ENCODE measurements at places on chromosomes 1 and 21.

- DNase-seq: no peak
Observed at GRCh38 chr1:161943737-161944136, 79.9 kb downstream of the OLFML2B start.

DNA sequence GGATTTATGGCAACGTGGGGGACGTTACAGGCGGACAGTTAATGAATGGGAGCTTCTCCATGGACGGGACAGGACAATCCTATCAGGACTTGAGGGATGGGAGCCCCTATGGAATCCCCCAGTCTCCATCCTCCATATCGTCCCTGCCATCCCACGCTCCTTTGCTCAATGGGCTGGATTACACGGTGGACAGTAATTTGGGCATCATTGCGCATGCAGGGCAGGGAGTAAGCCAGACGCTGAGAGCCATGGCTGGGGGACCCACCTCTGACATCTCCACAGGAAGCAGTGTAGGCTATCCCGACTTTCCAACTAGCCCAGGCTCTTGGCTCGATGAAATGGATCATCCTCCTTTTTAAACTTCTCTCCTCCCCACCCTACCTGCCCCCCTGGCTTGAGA is 44.2 kb downstream of the LHX4 start:
- DNase-seq: no peak

DNA sequence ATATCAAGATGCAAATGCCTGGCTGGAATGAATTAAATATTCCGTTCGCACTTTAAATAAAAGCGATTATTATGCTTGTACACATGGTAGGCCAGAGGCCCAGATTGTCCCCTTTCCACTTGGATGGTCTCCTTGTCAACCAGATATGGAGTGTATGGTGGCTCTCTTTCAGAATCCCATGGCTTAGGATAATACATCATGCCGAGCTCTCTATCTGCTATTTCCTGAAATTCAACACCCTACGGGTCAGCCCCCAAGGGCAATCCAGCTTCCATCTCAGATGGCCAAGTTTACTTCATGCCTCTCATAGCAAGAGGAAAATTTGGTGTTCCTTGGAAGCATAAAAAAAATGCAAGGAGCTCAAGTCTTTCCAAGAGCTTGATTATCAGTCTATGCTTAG is 25.4 kb upstream of the FMO1 start:
- DNase-seq: no peak

DNA sequence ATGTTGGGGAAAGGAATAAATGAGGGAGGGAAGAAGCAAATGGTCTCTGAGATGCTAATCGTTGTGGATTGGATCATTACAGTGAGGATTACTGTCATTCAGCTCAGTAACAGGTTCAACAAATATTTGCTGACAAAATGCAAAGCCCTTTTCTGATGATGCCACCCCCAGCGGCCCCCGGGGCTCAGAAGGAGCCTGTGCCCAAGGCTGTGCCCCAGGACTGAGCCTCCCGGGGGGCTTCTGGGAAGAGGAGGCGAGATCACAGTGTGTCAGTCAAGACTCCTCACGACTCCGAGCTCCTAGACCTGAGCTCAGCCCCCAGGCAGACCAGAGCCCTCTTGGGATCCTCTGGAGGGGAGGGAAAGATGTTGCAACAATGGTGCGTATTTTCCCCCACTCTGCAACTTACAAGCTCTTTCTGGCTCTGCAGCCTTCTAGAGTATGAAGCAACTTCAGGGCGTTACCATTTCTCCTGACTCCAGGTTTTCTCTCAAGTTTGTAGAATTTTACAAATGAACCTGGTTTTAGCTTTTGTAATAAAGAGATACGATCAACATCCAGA is 20.8 kb downstream of the EPHA8 start:
- DNase-seq: no peak

DNA sequence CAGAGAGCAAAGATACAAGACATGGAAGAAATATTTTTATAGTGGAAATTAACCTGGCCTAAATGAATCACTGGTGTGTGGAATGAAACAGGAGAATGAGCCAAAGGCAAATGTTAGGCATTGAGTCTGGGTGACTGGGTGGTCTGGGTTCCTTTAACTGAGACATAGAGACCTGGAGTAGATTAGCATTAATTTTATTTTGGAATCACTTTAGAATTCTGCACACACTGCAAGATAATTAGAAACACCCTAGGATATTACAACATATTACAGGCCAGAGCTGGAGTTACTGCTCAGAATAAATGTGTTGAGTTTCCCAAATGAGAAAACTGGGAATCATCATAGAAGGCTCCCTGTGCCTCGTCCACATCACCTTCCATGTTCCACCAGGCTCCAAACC is 85.5 kb downstream of the PLPPR5 start:
- DNase-seq: no peak

DNA sequence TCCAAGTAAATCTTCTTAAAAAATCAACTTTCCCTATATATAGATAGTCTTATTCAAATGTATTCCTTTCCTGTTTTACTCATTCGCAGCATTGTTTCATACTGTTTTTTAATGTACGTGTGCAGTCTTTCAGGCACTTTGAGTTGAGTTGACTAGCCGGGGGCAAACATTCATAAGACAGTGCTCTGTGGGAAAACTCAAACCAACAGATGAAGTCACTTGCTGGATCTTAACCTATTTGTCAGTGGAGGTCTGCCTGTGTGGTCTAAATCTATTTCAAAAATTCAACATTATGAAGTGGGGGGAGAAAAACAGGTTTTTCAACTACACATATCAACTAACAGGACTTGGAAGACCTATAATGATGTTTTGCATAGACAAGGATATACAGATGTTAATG is 6.2 kb downstream of the HSD11B1 start:
- no peak for DNase-seq

GRCh38 chr1:162901243-162901642 is 40.3 kb upstream of the CCDC190 start:
- DNase-seq: peak; percentile 85

- no peak for DNase-seq
Observed at GRCh38 chr1:101389547-101389929, 152.7 kb downstream of the S1PR1 start.

- peak; percentile 79 for DNase-seq
Observed at GRCh38 chr1:63575340-63575826, 17.8 kb upstream of the PGM1 start.

- no peak for DNase-seq
Observed at GRCh38 chr1:160639652-160640051, 7.2 kb downstream of the SLAMF1 start.

GRCh38 chr21:41901099-41901498 is 22.0 kb upstream of the PRDM15 start:
- no peak for DNase-seq

GRCh38 chr1:204742676-204743251 is 57.2 kb upstream of the LRRN2 start:
- DNase-seq: peak; percentile 19

DNA sequence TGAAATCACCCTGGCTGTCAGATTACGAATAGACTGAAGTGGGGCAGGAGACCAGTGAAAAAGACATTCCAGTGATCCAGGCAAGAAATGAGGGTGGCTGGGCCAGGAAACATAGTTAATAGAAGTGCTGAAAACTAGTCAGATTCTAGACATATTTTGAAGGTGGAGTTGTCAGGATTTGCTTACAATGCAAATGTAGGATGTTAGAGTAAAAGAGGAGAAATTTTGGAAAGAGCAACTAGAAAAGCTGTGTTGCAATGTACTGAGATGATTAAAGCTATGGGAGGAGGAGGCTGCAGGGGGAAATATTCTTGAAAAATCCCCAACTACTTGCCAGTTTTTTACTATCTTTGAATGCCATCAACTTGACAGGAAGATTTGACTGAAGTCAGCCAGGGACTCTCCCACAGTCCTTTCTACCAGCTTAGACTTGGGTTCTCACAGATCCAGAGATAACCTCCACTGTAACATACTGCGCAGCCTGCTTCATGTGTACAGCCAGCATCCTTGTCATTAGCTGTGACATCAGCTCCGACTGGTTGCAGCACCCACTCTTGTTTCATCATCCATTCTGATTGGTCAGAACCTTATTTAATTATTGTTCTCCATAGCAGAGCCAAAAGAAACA is 109.7 kb downstream of the TSEN15 start:
- DNase-seq: no peak

- DNase-seq: peak; percentile 84
Observed at GRCh38 chr1:46527474-46528296, 23.8 kb downstream of the KNCN start.

DNA sequence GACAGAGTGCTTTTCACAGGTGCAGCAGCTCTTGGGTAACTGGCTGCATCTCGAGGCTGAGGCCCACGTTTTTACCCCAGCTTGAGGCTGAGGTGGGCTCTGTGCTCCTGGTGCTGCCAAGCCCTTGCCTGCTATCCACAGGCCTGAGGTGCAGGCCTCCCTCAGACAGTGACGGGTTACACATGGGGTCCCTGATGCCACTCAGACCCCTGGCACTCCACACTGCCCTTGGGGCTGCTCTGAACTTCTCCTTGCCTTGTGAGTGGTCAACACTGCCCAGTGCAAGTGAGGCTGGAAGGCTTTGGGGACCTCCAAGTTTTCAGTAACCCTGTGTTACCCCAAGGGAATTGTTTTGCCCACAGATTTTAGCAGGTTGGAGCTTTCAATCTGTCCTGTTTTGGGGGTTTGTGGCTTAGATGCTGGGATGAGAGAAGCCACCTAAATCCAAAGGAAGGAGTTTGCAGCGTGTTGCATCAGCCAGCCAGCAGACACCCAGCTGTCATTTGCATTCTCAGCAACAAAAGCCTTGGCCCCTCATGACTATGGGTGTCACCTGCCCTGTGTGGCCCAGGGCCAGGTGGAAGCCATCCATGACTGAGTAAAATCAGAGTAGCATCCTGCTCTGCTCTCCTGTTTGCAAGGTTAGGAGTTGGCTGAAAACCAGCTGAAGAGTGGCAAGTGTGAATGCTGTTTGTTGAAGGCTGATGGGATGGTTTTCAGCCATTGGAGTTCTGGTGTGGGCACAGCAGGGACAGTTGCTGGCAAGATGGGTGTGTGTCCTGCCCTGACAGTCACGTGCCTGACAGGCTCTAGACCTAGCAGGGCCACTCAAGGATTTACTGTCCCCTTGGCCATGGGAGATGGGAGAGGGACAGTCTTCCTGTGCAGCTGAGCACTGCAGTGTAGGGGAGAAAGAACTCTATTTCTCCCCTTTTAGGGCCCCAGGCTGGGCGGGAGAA is 3.2 kb downstream of the RNF187 start:
- DNase-seq: no peak

DNA sequence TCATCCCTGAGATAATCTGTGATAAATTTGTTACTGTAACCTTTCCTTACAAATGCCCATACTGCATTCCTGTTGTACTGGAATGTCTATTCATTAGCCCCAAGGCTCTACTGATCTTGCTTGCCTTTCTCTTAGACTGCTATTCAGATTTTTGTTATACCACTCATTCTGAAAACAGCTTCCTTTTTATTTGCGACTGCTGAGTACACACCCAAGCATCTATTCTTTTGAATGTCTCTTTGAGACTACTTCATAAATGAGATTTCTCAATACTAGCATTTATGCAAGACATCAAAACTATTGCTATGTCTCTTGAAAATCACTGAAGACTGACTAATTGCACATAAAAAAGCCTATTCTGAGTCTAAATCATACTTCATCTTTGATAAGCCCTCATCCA is 38.6 kb downstream of the DENND1B start:
- DNase-seq: no peak

DNA sequence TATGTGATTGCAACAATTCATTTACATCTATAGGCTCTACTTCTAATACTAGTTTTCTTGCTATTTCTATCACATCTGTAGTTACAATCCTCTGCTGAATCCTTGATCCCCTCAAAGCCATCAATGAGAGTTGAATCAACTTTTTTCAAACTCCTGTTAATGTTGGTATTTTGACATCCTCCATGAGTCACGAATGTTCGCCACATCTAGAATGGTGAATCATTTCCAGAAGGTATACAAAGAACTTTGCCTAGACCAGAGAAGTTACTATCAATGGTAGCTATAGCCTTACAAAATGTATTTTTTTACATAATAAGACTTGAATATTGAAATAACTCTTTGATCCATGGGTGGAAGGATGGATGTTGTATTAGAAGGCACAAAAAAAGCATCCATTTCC is 110.0 kb downstream of the AMY1C start:
- DNase-seq: no peak

GRCh38 chr21:39313042-39313570 is 326 bp downstream of the BRWD1 start:
- DNase-seq: no peak

DNA sequence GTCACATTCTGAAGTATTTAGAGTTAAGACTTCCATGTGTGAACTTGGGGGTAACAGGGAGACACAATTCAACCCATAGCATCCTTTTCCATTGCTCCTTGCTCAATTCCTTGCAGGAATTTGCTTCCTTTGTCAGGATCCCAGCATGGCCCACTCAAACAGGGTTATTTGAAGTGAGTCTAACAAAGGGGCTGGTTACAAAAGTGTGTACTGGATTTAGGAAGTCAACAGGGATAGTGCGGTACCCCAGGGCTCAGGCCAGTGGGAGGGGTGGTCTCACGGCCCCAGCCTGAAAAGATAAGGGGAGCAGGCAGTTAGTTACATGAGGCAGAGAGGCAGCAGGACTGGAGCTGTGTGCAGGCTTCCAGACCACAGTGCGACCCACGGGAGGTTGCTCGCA is 14.4 kb downstream of the LRRC38 start:
- no peak for DNase-seq

DNA sequence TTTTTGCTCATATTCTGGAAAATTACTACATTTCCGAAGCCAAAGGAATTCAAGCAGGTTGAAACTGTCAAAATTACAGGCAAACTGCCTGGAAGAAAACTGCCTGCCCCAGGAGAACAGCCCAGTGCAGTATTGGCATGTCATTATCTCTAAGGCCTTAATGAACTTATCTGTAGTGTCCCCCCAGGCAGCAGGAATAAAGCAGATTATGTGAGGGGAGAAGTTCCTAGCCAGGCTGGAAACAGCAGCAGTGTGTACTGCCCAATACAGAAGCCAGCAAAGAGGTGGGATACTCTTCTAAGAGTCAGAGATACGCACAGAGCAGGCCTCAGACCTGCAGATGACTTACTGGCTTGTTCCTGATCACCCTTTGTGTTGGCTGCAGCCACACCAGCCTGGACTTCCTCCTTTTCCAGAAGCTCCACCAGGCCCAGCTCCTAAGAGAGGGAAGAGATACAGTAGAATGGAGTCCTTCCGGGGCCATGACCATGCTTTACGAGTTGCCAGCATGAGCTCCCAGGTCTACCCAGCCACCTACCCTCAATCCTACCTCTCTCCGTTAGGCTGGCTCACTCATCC is 11.7 kb downstream of the IQGAP3 start:
- no peak for DNase-seq

GRCh38 chr1:234368320-234369032 is 4.8 kb upstream of the COA6 start:
- DNase-seq: no peak

- no peak for DNase-seq
Observed at GRCh38 chr1:2632051-2632430, 775 bp downstream of the MMEL1 start.

DNA sequence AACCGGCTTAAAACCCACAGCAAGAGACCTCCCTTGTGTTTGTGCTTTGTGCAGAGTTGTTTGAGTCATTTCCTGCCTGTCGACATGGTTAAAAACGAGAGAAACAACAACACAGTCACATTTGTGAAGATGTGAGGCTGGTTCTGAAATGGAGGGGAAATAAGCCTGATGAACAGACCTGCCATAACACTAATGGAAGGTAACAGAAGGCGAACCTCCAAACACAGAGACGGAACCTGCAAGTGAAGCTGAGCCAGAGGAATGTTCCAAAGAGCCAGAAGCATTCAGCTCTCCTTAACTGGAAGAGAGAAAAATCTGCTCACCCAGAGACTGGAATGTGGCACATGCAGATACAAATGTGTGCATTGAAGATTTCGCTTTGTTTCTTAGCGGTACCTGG is 53.2 kb upstream of the RAVER2 start:
- no peak for DNase-seq

- no peak for DNase-seq
Observed at GRCh38 chr21:36249576-36250422, 70.2 kb upstream of the MORC3 start.

- DNase-seq: no peak
Observed at GRCh38 chr1:2611031-2611501, 21.8 kb downstream of the MMEL1 start.

Data from NCI-H446 (cell line).